WERI-Rb-1 (cell line): ENCODE measurements at places on chromosomes 12 and 14.

GRCh38 chr14:100533656-100534485, 53.3 kb downstream of the BEGAIN start:
- DNase-seq = peak; percentile 2

GRCh38 chr14:21317398-21317797, 37.5 kb downstream of the RPGRIP1 start:
- no peak for DNase-seq

- no peak for DNase-seq
These were observed 493.6 kb downstream of the PCNX1 start for GRCh38 chr14:71400871-71401321.

DNA sequence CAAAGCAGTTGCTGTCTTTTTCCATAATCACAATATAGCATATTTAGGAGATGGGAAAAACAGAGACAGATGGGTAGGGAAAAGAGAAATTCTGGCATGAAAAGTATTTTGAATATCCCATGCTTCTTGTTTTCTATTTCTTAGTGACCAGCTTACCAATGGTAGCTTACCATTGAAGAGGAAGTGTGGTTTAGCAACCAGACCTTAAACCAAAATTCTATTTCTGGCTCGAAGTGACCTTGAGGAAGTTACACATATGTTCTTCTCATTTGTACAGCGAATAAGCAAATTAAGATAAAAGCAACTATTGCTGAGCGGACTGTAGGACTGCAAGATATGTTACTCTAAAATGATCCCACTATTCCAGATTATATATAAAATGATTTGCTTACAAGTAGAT, 82.9 kb downstream of the FGD4 start:
- DNase-seq = no peak

GRCh38 chr12:70985850-70986249, 65.3 kb upstream of the PTPRR start:
- no peak for DNase-seq
